ENCODE measurements at places on chromosomes 5 and 9.

- DNase-seq = peak; percentile 33
Observed at GRCh38 chr9:124894741-124895170, 32.8 kb downstream of the ARPC5L start.

DNA sequence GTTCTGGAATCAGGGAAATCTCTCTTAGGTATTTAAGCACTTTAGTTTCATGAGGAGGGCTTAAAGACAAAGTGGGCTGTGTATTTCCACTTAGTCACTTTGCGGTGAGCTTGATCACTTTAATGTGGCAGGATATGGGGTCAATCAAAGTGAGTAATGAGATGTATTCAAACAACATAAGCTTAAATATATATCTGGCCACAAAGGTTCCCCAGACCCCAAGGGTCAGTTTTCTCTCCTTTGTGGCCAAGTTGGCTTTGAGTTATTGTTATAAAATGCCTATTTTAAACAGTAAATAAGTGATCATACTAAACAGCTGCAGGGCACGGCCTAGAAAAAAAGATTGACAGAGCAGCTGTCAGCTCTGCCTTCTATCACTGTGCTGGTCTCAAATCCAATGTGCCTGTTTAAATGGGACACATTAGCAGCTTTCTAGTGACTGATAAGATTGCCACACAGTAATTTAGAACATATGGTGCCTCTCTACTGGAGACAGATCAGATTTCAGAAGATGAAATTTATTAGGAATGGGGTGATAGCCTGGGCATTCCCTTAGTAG lies 363.9 kb downstream of the AGTPBP1 start:
- peak; percentile 98 for DNase-seq

DNA sequence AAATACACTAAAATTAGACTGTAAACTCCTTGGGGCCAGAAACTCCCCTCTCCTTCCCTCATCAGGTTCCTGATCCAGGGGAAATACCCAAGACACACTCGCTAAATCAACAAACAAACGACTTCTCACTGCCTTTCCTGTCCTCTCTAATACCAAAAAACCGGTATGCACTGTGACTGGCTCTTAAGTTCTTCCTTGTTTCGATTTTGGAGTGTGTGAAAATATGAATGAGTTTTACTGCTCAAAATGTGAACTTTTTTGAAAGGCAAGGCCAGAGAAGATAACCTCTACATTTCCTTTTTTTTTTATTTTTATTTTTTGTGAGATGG lies 81.1 kb upstream of the EPB41L4B start:
- no peak for DNase-seq

DNA sequence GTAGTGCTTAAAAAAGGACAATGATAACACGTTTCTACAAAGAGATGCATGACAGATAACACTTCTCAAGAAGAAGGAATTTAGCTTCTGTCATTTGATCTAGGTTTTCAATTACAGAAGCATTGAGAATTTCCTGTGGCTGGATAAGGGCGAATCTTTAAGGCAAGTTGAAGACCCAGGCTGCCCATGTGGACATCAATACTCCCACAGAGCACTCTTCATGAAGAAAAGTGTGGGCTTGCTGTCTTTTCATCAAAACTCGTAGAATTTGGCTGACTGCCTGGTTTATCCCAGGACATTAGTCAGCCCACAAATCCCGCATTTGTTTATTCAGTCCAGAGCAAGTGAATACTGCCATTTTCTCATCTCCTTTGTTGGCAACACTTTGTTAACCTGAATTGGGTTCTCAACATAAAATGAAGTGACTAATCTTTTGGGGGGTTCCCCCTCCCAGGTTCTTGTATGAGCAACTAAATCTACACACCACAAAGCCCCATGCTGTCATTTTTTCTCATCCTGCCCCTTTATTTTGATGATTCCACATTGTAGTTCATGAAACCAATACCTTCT lies 43.4 kb upstream of the CDKN2B start:
- DNase-seq = peak; percentile 87

- DNase-seq = no peak
Observed at GRCh38 chr5:52743012-52743411, 44.7 kb upstream of the ITGA1 start.

- DNase-seq = no peak
Observed at GRCh38 chr5:157689942-157690689, 18.8 kb downstream of the C5orf52 start.

DNA sequence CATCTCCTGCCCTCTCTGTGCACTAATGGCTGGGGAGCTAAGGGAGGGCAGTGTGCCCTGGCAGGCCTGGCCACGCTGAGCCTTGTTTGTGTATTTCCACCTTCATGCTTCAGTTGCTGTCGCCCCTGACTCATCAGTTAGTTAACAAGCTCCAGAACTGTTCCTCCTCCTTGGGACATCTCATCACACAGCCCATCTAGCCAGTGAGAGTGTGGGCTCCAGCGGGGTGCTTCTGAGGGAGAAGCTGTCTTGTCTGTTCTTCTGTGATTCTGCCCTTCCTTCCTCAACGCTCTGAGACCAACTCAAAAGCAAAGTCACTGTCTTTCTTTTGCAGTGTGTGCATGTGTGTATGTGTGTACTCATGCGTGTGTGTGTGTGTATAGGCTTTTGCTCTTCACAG lies 58.3 kb upstream of the CPEB4 start:
- DNase-seq = no peak

DNA sequence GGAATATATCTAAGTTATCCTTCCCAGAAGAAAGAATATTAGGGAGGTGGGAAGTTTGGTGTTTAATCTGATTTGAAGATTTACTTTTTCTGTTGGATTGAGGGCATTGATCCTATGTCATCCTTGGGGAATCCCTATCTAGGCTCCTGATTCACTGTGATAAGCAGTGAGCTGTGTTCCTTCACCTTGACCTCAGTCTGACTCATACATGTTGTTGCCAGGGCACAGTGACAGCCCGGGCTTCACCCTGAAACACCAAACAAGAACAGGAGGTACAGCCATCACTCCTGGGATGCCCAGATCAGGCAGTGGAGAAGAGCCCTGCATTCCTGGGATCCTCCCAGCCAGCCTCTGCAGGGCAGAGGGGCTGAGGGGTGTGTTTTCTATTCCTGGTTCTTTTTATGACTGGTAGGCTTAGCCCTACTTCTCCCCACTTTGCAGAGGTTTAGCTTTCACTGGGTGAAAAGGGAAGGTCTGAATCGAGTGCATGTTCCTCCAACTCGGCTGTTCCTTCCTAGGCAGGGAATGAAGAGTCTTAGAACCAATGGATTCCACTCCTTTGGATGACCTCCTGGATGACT lies 3.1 kb upstream of the FAM53C start:
- peak; percentile 40 for DNase-seq

GRCh38 chr9:90095682-90096081 lies 490.9 kb downstream of the GADD45G start:
- DNase-seq = peak; percentile 55

DNA sequence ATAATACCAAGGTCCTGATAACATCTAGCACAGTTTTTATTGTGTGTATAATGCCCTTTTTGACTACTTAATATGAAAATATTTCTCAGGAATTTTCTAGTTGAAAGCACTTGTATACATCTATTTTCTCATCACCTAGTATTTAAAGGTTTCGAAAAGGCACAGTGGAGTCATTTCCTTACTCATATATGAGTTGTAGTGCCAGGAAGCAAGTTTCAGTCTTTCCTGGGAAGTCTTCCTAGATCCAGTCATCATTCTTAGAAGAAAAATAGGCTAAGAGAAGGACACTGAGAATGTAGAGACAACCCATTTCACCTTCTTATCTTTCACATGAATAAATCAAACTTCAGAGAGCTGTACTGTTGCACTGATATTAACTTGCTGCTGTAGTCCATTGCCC lies 70.2 kb downstream of the SLC25A46 start:
- no peak for DNase-seq

DNA sequence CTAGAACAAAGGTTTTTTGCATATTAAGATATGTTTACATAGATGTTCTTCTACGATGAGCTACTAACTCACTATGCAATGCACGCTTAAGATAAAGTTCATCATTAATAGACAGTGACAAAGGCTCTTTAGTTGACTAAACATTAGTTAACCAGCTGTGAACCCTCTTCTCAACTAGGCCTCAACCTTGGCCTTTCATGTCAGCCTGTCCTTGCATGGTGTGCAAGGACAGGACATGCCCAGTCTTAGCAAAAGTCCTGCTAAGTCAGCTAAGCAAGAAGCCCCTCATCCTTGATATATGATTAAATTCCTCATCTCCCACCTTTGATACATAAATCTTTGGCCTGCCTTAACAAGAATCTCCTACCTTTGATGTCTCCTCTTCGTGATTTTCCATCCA lies 50.9 kb downstream of the PLPP1 start:
- no peak for DNase-seq

GRCh38 chr9:113879911-113880310 lies 3.8 kb downstream of the ZNF618 start:
- DNase-seq = no peak

GRCh38 chr9:8371686-8372085 lies 572.1 kb upstream of the DMAC1 start:
- DNase-seq = no peak

DNA sequence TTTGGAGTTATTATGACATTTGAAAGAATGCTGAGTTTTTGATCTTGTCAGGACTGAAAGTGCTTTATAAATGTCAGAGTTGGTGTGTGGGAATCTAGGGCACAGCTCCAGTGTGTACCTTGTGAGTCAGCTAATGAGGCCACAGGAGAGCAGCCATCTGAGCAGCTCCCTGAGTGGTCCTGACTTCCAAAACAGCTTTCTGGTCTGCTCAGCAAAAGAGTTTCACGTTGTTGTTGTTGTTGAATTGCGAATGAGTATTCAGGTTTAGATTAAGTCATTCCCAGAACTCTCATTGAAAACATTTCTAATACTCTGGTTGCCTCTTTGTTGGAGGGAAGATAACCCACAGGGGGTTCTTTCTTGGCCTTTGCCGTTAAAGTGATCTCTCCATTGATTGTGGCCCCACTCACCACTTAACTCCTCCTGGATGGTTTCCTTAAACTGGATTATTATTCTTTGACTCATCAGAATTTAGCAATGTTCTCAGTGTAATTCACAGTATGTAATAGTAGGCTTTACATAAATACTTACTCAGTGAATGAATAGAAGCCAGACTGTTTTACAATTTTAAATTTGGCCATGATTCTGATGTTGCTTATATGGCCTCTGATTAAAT lies 125.1 kb upstream of the SGCD start:
- DNase-seq = no peak

DNA sequence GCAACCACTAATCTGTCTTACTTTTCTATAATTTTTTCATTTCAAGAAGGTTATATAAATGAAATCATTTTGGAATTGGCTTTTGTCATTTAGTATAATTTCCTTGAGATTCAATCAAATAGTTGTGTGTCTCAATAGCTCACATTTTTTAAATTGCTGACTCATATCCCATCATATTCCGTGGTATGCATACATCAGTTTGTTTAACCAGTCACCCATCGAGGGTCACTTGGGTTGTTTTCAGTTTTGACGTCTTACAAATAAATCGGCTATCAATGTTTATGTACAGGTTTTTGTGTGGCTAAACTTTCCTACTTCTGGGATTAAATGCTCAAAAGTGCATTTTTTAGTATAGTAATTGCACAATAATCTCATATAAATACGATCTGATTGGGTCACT lies 185.5 kb downstream of the TAF11L14 start:
- no peak for DNase-seq

DNA sequence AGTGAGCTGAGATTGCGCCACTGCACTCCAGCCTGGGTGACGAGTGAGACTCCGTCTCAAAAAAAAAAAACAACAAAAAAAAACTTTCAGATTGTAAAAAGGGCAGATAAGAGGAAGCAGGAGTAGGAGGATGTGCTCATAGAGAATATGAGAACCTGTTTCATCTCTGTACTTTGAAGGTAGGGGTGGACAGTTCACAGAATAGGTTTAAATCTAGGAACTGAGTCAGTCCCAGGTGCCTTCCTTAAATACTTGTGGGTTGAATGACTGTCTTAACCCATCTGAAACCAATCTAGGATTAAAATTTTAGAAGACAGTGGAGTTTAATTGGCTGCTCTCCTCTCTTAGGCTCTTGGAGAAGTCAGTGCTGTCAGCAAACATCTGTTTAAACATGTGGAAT lies 12.4 kb downstream of the POLK start:
- DNase-seq = no peak

- DNase-seq = no peak
Observed at GRCh38 chr5:2660315-2660714, 91.2 kb downstream of the IRX2 start.

DNA sequence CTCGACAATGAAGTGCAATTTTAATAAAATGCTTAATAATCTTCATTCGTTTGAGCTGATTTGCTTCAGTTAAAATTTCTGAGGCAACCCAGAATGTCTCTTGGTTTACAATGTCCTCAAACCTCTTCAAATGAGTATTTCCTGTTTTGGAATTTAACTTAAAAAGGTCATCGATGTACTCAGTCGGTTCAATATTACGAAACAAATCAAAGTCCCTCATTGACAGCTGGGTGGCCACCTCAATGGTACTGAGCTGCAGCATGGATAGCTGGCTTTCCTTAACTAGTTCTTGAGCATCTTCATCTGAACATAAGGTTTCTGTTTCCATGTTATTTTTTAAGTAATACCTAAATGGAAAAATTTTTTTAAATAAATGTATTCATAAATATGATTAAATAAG lies 173.3 kb downstream of the RAPGEF6 start:
- no peak for DNase-seq

DNA sequence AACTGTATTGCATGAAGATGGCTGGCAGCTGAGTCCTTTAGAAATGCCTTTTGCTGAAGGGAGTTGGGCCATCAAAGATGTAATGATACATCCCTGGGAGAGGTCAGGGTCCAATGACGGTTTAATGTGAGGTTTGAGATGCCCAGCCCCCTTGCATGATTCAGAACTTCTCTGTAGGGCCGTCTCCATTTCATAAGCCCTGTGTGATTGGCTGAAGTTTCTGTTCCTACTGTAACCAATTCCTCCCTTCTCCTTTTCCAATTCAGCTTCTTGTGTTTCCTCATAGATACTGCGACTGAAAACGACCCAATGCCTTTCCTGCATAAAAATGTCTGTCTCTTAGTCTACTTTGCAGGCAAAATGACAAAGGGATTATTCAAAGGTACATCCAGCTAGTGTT lies 47.9 kb upstream of the ST8SIA4 start:
- peak; percentile 3 for DNase-seq

GRCh38 chr5:173670791-173671120 lies 54.3 kb upstream of the BOD1 start:
- DNase-seq = no peak

DNA sequence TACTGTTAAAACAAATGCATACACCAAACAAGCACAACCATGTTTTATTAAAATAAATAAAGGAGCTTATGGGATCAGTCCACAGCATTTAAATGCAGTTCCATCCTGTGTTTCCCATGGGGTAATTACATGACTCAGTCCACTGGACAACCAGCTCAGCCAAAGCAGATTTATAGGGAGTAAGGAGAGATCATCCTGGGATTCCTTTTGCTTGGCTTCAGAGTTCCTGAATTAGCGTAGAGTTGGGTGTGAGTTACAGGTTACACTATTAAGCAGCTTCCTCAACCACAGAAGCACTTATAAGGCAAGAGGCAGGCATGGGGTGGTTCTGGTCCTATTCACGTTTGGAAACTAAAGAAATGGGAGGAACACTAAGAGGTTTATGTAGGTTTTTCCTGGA lies 381.1 kb upstream of the ACTBL2 start:
- DNase-seq = no peak
